ENCODE measurements at places on chromosomes 5 and 9.

- DNase-seq = no peak
Measured at GRCh38 chr5:58021466-58021865, 438.4 kb downstream of the PLK2 start.

DNA sequence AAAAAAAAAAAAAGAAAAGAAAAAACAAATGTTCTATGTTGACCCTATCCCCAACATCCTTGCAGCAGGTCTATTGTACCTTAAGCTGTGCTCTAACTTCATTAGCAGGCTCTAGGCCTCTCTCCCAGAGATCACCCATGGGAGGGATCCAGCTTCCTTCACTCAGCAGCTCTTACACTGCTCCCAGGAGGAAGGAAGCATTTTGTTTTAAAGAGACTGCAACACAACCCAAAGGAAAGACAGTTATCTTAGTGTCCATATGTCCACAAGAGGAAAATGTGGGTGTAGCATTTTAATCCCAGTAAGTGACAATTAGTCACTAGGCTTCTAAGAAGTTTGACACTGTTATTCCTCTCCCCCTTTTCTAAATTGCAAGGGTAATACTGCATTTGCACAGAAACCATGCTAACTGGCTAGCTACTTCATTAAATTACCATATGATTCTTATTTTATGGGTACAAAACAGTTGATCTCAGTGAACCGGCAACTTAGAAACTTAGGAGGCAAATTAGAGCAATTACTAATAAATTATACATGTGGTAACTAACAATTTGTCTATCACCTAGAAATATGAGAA is 58.8 kb downstream of the MARCHF3 start:
- DNase-seq = no peak

GRCh38 chr9:68704814-68705530 is at the start of gene PIP5K1B:
Gene PIP5K1B (plus strand): TSS chr9:68705240. CDS start chr9:68822615, 117,375 bp downstream.
- peak; percentile 14 for DNase-seq

DNA sequence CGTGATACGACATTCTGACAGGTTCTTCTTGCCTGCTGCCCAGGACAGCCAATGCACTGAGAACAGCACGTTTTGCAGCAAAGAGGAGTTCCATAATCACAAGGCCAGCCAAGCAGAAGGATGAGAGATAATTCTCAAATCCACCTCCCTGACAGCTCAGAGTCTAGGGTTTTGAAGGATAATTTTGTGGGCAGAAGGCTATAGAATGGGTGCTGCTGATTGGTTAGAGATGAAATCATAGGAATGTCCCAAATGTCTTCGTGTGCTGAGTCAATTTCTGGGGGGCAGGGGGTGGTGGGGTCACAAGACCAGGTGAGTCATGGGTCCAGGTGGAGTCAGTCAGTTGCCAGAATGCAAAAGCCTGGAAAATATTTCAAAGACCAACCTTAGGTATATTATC is 175.5 kb upstream of the SLC30A5 start:
- no peak for DNase-seq

GRCh38 chr9:114084282-114085073 is 6.4 kb upstream of the AMBP start:
- DNase-seq = no peak

DNA sequence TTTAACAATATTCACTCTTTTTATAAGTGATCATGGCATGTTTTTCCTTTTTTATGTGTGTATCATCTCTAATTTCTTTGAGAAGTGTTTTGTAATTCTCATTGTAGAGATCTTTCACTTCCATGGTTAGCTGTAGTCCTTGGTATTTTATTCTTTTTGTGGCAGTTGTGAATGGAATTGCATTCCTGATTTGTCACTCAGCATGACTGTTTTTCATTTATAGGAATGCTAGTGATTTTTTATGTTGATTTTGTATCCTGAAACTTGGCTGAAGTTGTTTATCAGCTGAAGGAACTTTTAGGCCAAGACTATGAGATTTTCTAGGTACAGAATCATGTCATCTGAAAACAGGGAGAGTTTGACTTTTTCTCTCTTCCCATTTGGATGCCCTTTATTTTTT is 13.1 kb upstream of the SPINK13 start:
- DNase-seq = no peak

- no peak for DNase-seq
Measured at GRCh38 chr5:74950836-74951515, 84.8 kb upstream of the FAM169A start.

DNA sequence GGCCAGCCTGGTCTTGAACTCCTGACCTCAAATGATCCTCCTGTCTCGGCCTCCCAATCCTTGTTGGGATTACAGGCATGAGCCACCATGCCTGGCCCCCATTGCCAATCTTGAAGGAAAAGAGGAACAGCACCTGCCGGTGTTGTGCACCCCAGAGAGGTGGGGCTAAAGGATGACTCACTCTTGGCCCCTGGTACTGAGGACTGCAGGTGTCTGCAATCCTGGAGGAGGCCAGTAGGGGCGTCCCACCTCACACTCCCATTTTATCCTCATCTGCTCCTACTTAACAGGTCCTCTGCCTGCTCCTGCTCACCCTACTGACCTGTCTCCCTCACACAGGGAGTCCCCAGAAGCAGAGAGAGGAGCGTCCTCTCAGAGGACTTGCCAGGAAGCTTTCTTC is 390.4 kb downstream of the ARHGEF28 start:
- no peak for DNase-seq

- DNase-seq = no peak
Measured at GRCh38 chr9:116280529-116280928, 126.9 kb downstream of the PAPPA start.

DNA sequence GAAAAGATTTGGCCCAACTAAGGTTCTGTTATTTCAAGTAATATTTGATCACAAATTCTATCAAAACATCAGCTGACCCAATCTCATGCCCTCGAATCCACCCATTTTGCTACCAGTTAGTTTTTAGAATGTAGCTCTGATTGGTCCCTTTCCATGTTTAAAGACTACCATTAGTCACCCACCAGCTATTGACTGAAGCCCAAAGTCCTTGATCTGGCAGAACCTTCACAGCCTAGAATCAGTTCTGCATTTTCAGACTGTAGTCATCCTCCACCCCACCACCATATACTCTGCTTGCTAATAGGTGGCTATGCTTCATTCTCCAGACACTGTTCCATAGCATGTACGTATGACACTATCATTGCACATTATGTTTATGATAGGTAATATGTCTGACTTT is 182.2 kb upstream of the TARS1 start:
- DNase-seq = no peak

- DNase-seq = no peak
Measured at GRCh38 chr5:107799306-107799705, 128.6 kb upstream of the EFNA5 start.

DNA sequence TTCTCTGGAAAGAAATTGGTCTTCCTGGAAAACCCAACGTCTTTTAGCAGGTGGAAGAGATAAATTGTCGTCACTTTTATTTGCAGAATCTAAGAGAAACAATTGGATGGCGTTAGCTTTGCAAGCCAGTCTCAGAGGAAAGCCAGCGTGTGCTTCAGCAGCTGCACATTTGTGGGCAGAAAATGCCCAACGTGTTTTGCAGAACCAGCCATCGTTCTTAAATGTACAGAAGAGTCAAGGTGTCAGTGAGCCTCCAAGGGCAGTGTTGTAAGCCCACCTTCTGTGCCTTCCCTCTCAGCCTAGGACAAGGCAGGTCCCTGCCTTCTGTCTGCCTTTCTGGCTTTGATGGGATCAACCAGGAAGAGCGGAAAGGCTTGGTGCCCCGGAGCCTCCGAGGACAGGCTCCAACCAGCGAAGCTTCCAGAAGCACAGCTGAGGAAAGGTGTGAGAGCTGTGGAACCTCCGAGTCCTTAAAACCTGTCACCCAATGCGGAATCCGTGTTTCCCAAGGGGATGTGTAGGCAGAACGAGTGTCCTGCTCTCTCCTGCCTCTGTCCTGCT is 116.0 kb upstream of the IRX2 start:
- no peak for DNase-seq

DNA sequence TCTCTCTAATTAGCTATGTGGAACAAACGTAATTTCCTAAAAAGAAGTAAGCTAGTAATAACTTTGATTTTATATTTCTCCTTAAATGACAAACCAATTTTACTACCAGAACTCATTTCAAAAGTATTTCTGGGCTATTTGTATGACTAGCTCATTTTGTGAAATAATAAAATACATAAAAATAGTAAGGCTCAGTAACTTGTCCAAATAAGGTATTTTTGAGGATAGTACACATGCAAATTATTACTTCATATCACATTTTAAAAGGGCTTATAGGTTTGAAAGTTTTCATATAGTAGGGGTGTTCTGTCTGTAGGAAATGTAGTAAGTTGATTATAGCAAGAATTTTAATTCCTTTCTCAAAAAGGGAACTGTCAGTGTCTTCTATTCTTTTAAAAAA is 26.5 kb downstream of the C9orf85 start:
- no peak for DNase-seq

- DNase-seq = no peak
Measured at GRCh38 chr9:34887841-34888240, 70.2 kb upstream of the PHF24 start.

DNA sequence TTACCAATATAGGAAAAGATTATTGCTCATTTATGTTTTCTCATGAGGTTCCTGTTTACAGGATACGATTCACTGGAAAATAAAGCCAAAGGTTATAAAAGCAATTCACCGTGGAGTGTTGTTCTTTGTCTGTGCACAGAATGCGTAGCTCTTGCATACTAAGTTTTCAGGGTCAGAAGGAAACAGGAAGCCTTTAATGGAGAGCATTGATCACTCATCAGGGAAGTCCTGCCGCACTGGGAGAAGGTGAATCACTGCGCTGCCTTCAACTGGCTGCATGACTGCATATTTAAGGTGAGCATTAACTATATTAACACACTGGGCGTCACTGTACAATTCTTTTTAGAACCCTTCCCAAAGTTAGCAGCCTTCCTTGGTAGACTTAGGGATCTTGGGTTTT is 74.1 kb upstream of the SYK start:
- no peak for DNase-seq

GRCh38 chr9:112446080-112446479 is 40.5 kb upstream of the KIAA1958 start:
- DNase-seq = no peak

- DNase-seq = no peak
Measured at GRCh38 chr9:124696101-124696500, 75.0 kb downstream of the NR6A1 start.

DNA sequence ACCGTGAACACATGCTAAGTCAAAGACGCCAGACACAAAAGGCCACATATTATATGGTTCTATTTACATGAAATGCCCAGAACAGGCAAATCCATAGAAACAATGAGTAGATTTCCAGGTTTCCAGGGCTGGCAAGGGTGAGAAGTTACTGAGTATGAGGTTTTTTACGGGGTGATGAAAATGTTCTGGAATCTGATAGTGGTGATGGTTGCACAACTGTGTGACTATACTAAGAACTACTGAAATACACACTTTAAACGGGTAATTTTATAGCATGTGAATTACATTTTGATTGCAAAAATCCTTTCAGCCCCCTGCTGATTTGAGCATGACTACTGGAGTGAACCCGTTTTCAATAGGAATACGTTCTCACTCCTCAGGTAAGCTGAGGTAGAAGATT is 46.7 kb upstream of the TBC1D9B start:
- DNase-seq = no peak

DNA sequence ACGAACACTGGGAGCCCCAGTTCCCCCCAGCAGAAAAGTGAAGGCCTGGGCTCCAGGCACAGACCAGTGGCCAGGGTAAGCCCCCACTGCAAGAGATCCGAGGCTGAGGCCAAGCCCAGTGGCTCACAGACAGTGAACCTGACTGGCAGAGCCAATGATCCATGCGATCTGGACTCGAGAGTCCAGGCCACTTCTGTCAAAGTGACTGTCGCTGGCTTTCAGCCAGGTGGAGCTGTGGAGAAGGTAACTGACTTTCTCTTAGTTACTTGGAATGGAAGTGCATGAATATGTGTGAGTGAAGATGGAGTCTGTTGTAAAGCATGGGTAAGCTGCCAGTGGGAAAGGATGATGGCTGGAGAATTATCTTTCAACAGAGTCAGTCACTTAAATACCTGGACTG is 99.7 kb downstream of the GOLPH3 start:
- no peak for DNase-seq

DNA sequence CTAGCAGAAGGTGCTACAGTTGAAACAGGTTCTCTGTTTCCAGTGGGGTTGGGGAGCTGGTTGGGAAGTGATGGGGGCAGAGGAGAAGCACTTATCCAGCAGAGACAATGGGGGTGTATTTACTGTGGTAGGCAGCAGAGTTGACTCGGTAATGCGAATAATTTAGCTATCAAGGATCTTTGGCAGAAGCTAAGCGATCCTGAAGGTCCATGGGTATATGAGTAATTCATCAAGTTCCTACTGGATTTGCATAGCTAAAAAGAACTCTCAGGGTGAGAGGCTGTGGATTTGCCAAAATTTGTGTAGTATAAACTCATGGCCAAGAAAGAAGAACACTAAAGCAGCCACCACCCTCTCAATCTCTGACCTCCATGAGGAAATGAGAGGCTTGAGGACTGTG is 61.2 kb upstream of the EGFLAM start:
- no peak for DNase-seq

DNA sequence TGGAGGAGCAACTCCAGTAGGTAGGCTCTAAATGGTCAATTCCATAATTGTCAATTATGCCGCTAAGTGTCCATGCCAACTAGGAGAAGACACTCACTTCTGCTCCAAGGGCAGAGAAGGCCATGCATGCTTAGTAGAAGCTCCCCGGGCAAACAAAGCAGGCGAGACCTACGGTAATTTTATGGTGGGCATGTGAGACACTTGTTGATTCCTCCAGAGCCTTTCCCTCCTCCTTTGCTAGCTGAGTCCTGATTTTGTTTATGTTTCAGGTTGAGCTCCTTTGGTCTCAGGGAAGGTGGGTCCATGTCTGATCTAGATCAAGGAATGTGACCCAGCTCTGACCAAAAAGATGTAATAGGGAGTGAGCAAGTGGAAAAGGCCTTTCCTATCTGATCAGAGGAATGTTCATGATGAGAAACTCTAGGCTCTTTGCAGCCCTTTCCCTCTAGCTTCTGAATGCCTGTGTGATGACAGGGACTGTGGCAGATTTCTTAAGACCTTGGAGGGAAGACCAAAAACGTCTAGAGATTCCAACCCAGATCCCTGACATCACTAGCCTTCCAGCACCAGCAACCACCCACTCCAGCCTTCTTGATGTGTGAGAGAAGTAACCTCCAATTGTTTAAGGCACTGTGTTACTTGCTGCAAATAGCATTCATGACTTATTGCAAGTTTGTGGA is 7.7 kb upstream of the CPEB4 start:
- DNase-seq = no peak

GRCh38 chr5:34833976-34834793 is 4.8 kb upstream of the TTC23L start:
- no peak for DNase-seq

- no peak for DNase-seq
Measured at GRCh38 chr9:80651044-80651443, 1038.3 kb downstream of the TLE1 start.

All from stimulated activated CD4-positive, alpha-beta T cell treated with anti-CD3 and anti-CD28 coated beads, Interleukin-12 subunit alpha, Interleukin-12 subunit beta, amount 100 ng/mL, for 48 hours (primary cell).